ENCODE measurements at places on chromosomes 11 and 22.

GRCh38 chr22:20584872-20585638 lies 77.6 kb downstream of the MED15 start:
- peak; percentile 19 for DNase-seq

- no peak for DNase-seq
Observed at GRCh38 chr11:71402878-71403277, 45.3 kb downstream of the DHCR7 start.

DNA sequence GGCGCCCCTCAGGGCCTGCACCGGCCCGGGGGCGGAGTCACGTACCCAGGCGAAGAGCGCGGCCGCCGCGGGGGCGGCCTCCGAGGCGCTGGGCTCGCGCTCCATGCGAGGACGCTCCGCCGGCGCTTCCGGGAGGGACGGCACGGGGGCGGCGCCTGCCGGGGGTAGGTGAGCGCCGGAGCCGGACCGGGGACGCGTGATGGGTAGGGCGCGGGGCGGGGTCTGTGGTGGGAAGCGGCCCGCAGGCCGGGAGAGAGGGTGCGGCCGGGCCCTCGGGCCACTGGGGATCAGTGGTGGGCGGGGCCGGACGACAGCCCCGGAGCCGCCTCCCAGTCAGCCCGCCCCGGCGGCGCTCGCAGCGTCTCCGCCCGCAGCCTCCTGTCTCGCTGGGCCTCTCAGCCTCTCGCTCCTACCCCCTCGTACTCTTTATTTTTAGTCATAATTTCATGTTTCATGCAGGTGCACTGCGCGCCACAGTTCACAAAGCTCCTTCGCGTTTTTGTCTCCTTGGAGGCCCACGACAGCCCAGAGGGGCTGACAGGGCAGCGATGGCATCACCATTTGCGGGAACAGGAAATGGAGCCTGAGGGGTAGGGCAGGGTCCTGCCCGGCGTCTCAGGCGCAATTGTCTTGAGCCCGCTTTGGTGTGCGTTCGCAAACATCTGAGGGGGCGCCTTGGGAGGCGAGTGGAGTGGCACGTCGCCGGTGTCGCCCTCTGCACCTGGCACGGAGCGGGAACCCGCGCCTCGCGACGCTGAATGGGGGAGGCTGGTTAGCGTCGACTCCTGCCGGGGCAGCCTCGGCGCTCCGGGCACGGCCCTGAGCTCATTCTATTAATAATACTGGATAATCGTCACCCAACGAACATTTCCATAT lies at the start of gene SERGEF:
Gene SERGEF, minus strand, starts transcription at position 142 of the 876 bp plus-strand sequence. Its CDS starts 37 bp downstream, at position 105.
- peak; percentile 86 for DNase-seq

GRCh38 chr11:83303316-83303715 lies 17.1 kb upstream of the CCDC90B start:
- DNase-seq: no peak

- DNase-seq: no peak
Observed at GRCh38 chr22:47187176-47187957, 424.9 kb downstream of the TBC1D22A start.

- peak; percentile 36 for DNase-seq
Observed at GRCh38 chr22:43796567-43796966, 15.5 kb downstream of the EFCAB6 start.

DNA sequence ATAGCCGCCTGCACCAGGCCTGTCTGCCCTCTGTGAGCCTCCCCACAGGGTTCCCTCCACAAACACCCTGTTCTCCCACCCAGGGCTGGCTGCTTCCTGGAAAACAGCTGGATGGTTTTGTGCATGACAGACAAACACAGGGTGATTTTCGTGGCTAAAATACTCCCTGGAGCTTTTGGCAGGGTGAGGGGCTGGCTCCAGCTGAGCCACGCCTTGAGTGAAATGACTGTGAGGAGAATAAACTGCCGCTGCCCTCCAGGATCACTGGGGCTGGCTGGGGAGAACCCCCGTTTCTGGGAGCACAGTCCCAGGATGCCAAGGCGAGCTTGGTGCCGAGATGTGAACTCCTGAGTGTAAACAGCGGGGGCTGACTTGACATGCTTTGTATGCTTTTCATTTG lies 20.3 kb upstream of the PPP6R3 start:
- DNase-seq: no peak

DNA sequence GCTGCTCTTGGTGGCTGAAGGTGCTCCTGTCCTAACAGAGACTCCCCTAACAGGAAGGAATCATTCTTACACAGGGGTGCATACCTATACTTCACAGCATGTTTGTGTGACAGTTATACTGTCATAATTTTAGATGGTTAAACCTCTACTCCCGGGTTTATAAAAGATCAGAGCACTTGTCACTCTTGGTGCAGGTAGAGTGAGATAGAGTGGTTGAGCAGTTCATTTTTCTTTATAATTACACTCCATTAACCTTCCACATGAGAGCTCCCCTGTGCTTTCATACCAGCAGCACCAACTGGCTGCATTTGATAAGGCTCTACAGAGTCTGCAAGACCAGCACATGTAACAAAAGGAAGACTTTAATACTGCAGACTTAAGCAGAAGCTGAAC lies 72.9 kb downstream of the LARGE2 start:
- no peak for DNase-seq

DNA sequence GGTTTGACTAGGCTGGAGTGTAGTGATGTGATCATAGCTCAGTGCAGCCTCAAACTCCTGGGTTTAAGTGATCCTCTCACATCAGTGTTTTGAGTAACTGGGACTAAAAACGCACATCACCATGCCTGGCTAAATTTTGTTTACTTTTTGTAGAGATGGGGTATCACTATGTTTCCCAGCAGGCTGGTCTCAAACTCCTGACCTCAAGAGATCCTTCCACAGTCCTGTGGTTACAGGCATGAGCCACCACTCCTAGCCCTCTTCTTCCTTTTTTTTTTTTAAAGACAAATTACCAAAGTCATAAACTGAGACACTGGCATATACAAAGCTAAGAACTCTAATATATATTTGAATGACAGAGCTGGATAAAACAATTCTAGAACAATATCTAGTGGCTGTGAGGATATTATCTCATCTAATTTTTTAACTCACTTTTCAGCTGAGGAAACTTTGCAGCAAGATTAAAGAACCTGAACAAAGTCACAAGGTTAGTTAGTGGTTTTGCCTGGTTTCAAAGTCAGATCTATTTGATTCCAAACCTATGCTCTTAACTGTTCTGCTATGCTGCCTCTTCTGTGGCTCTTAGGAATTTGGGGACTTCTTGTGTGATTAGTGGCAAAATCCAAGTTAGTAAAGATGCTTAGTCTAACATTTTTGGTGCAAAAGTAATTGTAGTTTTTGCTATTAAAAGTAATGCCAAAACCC lies 95.3 kb upstream of the RAG2 start:
- no peak for DNase-seq

Measured in left hindlimb (tissue), 1 donor.